ENCODE measurements at places on chromosomes 12 and 14.

GRCh38 chr12:80293347-80293746 is 150.7 kb upstream of the PTPRQ start:
- DNase-seq, result no peak

GRCh38 chr14:49865431-49865859 is 12.9 kb upstream of the NEMF start:
- DNase-seq, result peak; percentile 36

- no peak for DNase-seq
These were observed 21.3 kb downstream of the SCAF11 start for GRCh38 chr12:45969084-45969483.

- DNase-seq, result no peak
These were observed 122.2 kb upstream of the NCOR2 start for GRCh38 chr12:124689631-124690030.

GRCh38 chr12:67111182-67111581 is 158.0 kb upstream of the CAND1 start:
- DNase-seq, result no peak

- no peak for DNase-seq
These were observed 91.7 kb downstream of the NPAS3 start for GRCh38 chr14:33030386-33030785.

- no peak for DNase-seq
These were observed 30.3 kb downstream of the EEA1 start for GRCh38 chr12:92898755-92899154.

Measured in NCI-H446 (cell line).